ENCODE measurements at places on chromosomes 16 and 17.

DNA sequence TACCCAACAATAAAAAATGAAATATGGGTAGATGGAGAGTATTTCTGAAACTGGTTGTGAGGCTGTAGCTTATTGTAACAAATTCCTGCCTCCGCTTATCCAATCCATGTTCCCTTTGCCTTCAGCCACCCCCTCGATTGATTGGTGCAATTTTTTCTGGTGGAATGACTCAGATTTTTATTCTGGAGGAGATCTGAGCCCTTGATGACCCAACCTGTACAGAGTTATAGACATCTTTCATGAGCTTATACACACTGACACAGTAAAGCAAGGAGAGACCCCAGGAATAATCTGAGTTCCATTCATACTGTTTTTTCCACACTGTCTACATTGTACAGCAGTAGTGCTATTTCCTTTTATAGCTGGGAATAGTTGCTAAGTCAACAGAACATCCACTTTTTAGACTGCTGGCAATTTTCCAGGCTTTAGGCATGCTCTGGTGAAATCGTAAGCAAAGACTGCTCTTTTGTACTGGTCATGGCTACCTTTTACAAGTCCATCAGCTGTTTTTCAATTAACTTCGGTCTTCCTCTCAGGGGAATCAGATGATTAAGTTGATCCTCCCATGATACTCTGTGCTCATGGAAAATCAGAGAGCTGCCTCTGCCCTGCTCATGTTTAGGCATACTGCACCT is 30.1 kb downstream of the CCL4 start:
- DNase-seq = no peak

DNA sequence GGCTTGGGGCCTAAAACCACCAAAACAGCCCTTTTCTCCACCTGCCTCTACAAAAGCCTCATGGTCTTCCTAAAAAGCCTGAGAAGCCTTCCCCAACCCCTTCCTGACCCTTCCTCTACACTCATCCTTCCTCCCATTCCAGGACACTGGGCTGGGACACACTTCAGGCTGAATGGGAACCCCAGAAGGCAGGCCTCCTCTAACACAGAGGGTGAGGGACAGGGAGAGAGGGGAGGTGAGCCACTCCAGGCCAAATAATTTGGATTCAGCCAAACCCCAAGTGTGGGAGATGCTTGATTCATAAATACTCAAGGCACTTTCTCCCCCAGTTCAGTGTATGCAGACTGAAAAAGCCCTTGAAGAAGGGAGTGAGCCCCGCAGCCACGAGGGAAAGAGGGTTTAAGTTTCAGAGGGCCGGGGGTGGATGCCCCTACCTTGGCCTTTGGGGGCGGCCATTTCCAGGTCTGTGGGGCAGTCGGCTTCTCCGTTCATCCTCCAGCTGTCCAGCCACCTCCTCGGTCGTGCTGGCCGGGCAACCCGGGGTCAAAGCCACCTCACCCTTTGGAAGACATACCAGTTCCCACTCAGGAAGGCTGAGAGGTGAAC is 1.6 kb downstream of the UBTF start:
- no peak for DNase-seq

DNA sequence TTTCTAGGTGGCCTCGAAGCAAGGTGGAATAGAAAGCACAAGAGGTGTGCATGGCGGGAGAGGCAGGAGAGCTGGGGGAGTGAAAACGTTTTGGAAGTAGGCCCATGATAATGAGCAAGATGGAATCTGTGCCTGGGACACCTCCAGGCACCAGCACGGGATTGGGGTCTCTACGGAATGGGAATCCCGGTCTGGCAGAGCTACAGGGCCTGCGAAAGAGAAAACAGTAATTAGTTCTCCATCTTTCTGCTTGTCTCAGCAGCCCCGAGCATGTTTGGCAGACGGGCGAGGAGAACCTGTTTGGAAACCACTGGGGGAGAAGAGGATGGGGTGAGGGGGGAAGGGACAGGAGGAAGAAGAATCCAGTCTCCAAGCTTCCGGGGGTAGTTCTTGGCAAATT is 258.7 kb downstream of the SOX9 start:
- no peak for DNase-seq

DNA sequence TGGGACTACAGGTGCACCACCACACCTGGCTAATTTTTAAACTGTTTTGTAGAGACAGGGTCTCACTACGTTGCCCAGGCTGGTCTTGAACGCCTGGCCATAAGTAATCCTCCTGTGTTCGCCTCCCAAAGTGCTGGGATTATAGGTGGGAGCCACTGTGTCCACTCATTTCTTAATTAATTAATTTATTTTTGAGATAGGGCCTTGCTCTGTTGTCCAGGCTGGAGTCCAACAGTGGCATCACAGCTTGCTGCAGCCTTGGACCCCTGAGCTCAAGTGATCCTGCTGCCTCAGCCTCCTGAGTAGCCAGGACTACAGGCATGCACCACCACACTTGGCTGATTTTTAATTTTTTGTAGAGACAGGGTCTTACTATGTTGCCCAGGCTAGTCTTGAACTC is 47.1 kb upstream of the TRAP1 start:
- DNase-seq = no peak

- no peak for DNase-seq
Observed at GRCh38 chr17:80864751-80865150, 126.9 kb upstream of the CHMP6 start.

GRCh38 chr17:81792675-81793615 is 11.0 kb upstream of the GCGR start:
- no peak for DNase-seq

- DNase-seq = no peak
Observed at GRCh38 chr16:69513180-69513966, 52.4 kb upstream of the NFAT5 start.

DNA sequence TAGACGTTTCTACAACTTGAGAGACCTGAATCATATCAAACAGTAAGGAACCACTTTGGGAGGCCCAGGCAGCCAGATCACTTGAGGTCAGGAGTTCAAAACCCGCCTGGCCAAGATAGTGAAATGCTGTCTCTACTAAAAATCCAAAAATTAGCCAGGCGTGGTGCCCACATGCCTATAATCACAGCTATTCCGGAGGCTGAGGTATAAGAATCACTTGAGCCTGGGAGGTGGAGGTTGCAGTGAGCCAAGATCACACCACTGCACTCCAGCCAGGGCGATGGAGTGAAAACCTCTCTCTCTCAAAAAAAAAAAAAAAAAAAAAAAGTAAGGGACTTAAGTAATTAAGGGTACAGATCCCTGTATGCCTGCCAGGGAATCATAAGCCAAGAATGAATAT is 103.4 kb upstream of the NUDT7 start:
- DNase-seq = no peak

GRCh38 chr17:49549691-49550678 is 25.7 kb upstream of the NXPH3 start:
- DNase-seq = no peak

DNA sequence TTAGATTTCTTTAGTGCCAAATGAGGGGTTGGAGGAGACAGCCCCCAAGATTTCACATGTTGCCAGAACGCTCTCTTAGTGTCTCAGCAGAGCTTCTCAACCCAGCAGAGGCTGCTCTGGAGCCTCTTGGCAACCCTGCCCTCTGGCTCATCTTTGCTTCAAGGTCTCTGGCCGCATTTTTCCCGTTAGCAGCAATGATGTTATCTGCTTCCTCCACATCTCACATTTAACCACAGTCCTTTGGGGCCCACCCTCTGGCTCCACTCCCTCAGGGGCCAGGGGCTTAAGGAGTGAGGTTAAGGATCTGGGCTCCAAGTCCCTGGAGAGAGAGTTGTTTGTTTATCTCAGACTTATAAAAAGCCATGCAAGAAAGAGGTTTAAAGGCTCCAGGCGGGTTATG is 3.3 kb upstream of the XYLT1 start:
- no peak for DNase-seq

DNA sequence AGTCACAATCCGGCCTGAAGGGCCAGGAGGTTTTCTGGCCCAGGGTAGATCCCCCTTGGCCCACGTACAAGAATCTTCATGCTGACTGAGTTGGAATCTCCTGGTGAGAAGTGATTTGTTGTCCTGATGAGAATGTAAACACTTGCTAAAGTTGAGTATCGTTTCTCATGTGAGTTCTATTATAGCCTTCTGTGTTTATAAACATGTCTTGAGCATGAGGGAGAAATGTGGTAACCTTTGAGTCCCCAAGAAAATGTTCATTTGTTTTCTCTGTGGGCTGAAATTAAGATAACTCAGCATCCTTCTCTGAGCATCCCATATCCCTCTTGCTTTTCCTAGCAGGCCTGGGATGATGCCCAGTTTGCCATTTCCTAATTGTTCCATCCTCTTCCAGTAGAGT is 204.8 kb downstream of the FTO start:
- no peak for DNase-seq

DNA sequence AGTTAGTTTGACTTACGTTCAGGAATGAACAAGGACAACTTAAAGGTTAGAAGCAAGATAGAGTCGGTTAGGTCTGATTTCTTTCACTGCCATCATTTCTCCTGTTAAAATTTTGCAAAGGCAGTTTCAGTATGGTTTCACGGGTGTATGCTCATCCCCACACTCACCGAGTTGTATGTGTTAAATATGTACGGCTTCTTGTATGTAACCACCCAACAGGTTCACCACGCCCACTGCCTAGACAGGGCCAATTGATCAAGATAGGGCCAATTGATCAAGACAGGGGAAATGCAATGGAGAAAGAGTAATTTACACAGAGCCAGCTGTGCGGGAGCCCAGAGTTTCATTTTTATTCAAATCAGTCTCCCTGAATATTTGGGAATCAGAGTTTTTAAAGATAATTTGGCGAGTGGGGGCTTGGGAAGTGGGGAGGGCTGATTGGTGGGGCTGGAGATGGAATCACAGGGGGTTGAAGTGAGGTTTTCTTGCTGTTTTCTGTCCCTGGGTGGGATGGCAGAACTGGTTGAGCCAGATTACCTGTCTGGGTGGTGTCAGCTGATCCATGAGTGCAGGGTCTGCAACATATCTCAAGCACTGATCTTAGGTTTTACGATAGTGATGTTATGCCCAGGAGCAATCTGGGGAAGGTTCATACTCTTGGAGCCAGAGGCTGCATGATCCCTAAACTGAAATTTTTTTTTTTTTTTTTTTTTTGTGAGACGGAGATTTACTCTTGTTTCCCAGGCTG is 62.4 kb upstream of the PLCG2 start:
- no peak for DNase-seq

GRCh38 chr17:42284024-42284369 is 4.3 kb upstream of the STAT5A start:
- no peak for DNase-seq

GRCh38 chr17:57130708-57131461 is 45.8 kb downstream of the AKAP1 start:
- peak; percentile 69 for DNase-seq

DNA sequence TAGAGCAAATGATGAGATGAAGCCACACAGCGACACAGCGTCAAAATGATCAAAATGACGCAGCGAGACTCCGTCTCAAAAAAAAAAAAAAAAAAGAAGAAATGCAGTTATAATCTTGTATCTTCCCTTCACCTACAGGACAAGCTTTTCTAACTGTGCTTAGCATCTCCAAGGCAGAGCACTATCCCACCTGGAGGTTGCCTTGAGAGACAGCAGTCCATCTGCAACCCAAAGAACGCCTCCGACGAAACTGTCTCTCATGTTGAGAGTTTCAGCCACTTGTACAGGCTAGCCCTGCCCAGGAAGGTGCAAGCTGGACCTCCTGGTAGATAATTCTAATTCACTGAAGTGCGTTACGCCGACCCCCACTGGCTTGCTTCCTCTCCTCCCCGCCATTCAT is 46.7 kb upstream of the GCSH start:
- no peak for DNase-seq

DNA sequence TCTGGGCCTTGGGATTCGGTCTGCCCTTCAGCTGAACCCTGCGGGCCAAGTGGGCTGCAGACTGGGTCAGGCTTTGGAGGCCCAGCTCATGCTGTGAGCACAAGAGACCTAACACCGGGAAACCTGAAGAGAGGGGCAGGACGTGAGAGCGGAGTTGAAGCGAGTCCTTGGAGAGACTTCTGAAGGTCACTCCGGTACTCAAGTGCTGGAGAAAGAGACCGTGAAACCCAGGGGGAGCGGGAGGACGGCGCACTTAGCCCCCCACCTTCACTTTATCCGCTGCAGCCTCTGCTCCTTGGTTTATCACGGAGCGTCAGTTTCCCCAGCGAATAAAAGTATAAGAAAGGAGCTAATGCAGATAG is 361 bp downstream of the UQCRC2 start:
- DNase-seq = no peak

- no peak for DNase-seq
Observed at GRCh38 chr17:57924677-57925076, 30.5 kb downstream of the CUEDC1 start.

GRCh38 chr16:20870122-20870820 is 29.9 kb downstream of the DCUN1D3 start:
- DNase-seq = no peak

DNA sequence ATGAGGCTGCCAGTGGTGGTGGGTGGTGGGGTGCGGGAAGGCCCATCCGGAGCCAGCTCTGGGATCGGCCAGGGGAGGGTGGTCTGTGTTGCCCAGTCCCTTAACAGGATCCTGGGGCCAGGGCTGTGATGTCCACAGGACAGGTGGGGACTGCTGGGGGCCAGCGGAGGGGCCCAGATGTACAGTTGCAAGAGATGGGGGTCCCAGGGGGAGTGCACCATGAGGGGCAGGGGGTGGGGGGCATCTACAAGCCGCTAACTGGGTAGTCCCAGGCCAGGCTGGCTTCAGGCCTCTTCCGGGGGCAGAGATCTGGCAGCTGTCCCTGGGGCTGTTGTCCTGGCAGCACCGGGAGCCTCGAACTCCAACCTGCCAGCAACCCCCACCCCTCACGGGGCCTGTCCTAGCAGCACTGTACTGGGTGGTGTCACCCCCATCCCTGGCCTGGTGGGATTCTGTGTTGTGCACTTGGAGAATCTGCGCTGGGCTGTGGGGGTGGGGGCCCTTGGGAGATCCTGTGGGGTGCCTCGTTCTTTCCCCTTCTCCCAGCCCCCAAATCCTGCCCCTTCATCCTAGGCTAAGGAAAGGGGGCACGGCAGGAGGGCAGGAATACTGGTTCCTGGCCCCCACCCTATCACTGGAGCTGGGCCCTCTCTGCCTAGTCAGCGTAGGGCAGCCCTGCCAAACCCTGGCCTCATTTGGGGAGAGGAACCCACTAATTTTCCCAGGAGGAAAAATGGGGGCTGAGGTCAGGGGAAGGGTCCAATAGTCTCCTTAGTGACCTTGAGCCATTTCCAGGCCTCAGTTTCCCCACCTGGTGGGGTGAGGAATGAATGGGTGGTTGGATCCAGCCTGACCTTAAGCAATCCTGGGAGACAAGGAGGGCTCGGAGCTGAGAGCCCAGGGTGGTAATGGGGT is 1.4 kb downstream of the MTSS2 start:
- no peak for DNase-seq

GRCh38 chr17:72458301-72458700 is 337.5 kb downstream of the SOX9 start:
- DNase-seq = no peak

GRCh38 chr17:46192189-46192438 is 1.1 kb downstream of the KANSL1 start:
- no peak for DNase-seq

GRCh38 chr17:67375716-67376115 is 1.4 kb upstream of the PITPNC1 start:
- DNase-seq = no peak

DNA sequence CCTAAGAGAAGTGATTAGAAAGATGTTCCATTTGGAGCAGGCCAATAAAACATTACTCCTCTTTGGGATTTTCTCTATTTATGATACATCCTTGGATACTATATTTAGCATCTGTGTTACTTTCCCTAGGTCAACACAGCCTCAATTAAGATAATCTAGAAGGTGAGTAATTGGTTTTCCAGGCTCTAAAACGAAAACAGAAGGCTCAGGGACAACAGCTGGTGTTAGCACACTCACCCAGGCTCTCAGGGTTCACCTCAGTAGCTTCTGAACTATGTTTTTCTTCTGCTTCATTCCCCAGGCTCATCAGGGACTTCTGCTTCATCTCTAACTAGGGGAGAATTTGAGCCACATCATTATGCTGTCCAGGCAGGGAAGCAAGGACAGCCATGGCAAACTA is 76.6 kb downstream of the ZZEF1 start:
- no peak for DNase-seq

Data from hippocampal formation (tissue), 2 donors.